ENCODE measurements at places on chromosomes 5 and 9. TPM values are rescaled to one million over a fixed set of nuclear protein-coding genes. Genes with fewer than 3 reads are reported as not detected.

GRCh38 chr5:78824831-78825281, 160.3 kb downstream of the ARSB start:
- H3K27me3 ChIP-seq = no peaks in the 10 kb centered on the region
- H3K27ac ChIP-seq = no peak overlapping the region
- no peak overlapping the region for H3K4me3 ChIP-seq
- H3K4me1 ChIP-seq = peaks cover 16% of the 10 kb centered on the region

DNA sequence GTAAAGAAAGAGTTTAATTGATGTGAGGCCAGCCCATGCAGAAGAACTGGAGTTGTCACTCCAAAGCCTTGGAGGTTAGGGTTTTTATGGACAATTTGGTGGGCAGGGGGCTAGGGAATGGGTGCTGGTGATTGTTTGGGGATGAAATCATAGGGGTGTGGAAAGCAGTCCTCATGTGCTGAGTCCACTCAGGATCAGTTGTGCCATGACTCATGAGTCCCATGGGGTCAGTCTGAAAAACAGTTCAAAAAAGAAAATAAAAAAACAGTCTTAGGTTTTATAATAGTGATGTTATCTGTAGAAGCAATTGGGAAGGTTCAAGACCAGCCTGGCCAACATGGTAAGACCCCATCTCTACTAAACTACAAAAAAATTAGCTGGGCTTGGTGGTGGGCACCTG, 162.3 kb downstream of the KDM4C start:
- no peak overlapping the region for H3K4me3 ChIP-seq
- no peak for DNase-seq
- peaks cover 26% of the 10 kb centered on the region for H3K4me1 ChIP-seq
- peaks cover 8% of the 10 kb centered on the region for H3K36me3 ChIP-seq
- no peaks in the 10 kb centered on the region for H3K27me3 ChIP-seq

DNA sequence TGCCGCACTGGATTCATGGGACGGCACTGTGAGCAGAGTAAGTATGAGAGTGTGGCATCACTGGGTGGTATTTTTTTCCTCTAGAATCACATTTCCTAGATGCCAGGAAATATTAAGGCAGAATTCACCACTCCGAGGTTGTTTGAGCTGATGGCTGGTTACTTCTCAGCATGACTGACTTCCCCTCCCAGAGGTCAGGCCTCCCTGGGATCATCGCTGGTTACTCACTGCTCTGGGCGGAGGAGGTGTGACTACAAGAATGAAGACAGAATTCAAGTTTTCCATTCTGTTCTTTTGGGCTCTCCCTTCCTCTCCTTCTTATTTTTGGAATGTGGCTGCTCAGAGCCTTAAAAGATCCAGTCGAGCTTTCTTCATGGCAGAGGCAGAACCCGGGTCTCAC, 76.6 kb upstream of the PRRC1 start:
- H3K27ac ChIP-seq = no peak overlapping the region
- no peaks in the 10 kb centered on the region for H3K27me3 ChIP-seq
- H3K36me3 ChIP-seq = no peaks in the 10 kb centered on the region
- DNase-seq = no peak
- H3K4me1 ChIP-seq = no peaks in the 10 kb centered on the region

DNA sequence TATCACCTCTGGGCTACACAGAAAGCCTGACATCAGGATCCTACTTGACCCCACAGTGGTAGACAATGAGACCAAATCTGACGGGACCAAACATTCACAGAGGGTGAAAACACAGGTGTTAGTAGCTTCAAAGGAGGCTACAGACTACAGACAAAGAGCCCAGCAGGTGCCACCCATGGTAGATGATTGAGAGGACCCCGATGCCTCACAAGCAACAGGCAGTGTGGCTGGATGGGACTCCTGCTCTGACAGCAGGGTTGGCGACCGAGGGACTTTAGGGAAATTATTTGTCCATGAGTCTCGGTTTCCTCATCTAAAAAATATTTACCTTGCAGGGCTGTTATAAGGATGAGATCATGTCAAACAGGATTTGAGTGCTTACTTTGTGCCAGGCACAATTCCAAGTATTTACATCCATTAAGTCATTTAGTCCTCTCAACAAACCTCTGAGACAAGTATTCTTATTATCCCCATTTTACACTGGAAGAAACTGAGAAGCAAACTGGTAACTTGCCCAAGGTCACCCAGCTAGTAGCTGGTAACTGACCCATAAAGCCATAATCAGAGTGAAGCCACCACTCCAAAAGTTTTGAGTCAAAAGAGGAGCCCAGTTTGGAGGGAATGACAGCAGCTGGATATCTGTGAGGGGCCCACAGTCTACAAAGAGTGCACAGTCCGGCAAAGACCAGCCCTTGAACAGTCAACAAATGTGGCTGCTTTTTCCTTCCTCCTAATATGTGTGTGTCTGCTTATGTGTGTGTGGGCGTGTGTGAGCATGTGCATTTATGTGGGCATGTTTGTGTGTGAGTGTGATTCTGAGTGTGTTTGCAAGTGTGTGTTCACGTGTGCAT, 502.0 kb downstream of the BNC2 start:
- no peaks in the 10 kb centered on the region for H3K4me1 ChIP-seq
- no peaks in the 10 kb centered on the region for H3K27me3 ChIP-seq
- H3K36me3 ChIP-seq = no peaks in the 10 kb centered on the region
- H3K4me3 ChIP-seq = no peak overlapping the region
- DNase-seq = no peak

DNA sequence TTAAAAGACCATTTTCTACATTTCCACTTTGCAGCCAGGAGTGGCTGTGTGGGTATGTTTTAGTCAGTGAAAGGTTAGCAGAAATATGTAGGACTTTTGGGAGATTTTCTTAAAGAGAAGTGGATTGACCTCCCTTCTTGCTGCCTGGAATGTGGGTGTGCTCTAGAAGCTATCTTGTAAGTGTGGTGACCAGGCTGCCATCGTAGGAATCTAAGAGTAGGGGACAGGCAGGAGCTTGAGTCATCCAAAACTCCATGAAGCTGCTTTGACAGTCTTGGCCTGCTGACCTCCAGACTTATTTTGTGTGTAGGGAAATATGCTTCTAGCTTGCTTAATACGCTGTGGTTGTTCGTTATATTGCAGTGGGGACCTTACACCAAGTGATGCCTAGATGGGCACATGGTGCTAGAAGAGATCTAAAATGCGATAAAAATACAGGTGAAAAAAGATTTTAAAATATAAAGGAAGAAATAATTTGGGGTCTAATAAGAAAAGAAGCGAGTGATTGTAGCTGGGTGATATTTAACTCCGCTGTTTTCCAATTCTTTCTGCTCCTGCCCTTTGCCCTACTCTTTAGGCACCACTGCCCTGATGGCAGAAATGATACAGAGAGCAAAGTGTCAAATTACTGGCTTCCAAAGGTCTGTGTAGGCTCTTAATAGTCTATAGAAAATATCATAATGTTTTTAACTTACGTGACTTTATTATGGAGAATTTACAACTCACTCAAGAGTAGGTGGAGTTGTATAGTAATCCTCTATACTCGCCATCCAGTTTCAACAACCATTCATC, 298.2 kb upstream of the ZNF608 start:
- H3K27ac ChIP-seq = no peak overlapping the region
- H3K4me3 ChIP-seq = no peak overlapping the region
- no peaks in the 10 kb centered on the region for H3K36me3 ChIP-seq
- no peak for DNase-seq
- H3K4me1 ChIP-seq = no peaks in the 10 kb centered on the region

DNA sequence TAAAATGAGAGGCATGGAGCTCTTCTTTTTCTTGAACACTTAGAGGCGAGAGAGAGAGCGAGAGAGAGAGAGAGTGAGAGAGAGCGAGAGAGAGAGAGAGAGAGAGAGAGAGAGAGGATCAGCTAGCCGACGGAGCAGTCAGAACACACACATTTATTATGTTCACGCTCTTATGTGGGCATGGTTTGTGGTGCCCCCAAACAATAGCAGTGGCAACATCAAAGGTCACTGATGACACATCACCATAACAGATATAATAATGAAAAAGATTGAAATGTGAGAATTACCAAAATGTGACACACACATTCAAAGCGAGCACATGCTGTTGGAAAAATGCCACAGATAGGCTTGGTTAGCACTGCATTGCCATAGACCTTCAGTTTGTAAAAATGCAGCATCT, 116.1 kb downstream of the KDM4C start:
- H3K36me3 ChIP-seq = no peaks in the 10 kb centered on the region
- no peak overlapping the region for H3K27ac ChIP-seq
- H3K4me1 ChIP-seq = peaks cover 14% of the 10 kb centered on the region
- no peak for DNase-seq

GRCh38 chr5:10513501-10514442, 50.1 kb upstream of the ANKRD33B start:
- H3K27ac ChIP-seq = peak overlapping the region; percentile 55
- no peaks in the 10 kb centered on the region for H3K27me3 ChIP-seq
- no peaks in the 10 kb centered on the region for H3K4me1 ChIP-seq
- H3K36me3 ChIP-seq = no peaks in the 10 kb centered on the region
- peak; percentile 13 for DNase-seq

DNA sequence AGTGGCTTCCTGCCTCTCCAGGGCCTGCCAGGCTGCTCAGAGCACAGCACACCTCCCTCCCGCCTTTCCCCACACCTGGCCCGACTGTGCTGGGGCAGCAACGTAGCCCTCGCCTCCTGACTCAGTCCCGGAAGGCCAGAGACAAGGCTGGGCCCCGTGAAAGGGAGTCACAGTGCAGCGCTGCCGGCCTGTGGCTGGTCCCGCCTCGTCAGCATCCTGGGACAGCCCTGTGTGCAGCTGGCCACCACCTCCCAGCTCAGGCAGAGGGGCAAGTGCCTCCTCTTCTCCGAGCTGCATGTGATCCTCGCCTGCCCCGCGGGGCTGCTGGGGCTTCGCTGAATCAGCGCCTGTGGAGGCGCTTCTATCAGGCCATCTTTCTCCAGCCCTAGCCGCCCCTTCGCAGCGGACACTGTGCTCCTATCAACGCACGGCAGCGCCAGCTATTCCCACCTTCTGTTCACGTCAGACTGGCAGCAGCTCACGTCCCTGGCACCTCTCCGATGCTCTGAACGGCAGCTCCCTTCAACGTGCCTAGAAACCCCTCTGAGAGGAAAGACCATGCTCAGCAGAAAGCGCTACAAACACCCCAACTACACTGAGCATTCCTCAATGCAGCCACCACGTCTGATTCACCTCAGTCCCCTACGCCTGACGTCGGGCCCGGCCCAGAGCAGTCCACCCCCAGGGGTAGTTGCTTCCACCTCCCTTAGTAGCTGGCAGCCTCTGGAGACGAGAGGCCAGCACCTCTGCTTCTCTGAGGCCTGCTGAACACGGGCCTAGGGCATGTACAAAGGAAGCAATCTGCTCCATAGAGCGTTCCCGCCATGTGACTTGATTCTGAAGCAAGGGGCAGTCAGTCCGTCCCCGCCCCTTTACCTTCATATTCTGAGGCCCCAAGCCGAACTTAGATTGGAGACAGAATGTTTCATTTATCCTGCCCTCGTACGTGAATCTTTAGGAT, 78.8 kb downstream of the GPR21 start:
- no peak overlapping the region for H3K4me3 ChIP-seq
- peaks cover 11% of the 10 kb centered on the region for H3K4me1 ChIP-seq
- peaks cover 33% of the 10 kb centered on the region for H3K36me3 ChIP-seq

DNA sequence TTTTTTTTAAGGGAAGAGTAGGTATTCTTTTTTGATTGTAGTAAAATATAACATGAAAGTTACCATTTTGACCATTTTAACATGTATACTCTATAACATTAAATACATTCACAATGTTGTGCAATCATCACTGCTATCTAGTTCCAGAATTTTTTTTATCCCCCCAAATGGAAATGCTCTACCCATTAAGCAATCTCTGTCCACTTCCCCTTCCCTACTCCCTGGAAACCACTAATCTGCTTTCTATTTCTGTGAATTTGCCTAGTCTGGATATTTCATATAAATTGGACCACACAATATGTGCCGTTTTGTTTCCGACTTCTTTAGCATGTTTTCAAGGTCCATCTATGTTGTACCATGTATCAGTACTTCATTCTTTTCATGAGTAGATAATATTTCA, 429.5 kb downstream of the TLE1 start:
- H3K4me1 ChIP-seq = no peaks in the 10 kb centered on the region
- no peaks in the 10 kb centered on the region for H3K27me3 ChIP-seq
- H3K4me3 ChIP-seq = no peak overlapping the region
- H3K27ac ChIP-seq = no peak overlapping the region
- H3K36me3 ChIP-seq = no peaks in the 10 kb centered on the region

- no peaks in the 10 kb centered on the region for H3K27me3 ChIP-seq
- peak overlapping the region; percentile 70 for H3K27ac ChIP-seq
- H3K4me3 ChIP-seq = no peak overlapping the region
- peaks cover 14% of the 10 kb centered on the region for H3K36me3 ChIP-seq
Measured at GRCh38 chr9:93112116-93112863, 16.3 kb downstream of the CARD19 start.

DNA sequence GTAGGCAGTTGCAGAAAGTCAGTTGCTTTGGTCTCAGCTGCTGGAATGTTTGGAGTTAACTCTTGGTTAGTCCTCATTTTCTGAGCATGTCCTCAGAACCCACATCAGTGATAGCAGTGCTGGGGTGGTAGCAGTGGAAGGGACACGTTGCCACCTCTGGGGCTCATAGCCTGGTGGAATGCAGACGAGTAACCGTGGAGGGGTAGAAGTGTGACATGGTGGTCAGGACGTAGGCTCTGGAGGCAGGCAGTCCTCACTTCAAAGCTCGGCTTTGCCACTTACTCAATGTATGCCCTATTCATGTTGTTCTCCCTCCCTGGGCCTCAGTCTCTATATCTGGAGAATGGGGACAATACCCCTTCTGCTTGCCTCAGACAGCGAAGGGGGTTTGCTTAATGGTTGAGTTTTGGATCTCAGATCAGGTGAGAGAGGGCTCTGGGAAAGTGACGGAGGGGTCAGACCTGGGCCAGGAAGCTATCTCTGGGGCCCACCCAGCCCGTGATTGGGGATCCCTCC, 62.8 kb downstream of the RGS3 start:
- H3K27ac ChIP-seq = peak overlapping the region; percentile 71
- peaks cover 41% of the 10 kb centered on the region for H3K4me1 ChIP-seq
- peaks cover 3% of the 10 kb centered on the region for H3K36me3 ChIP-seq
- no peak overlapping the region for H3K4me3 ChIP-seq

- H3K36me3 ChIP-seq = no peaks in the 10 kb centered on the region
- no peak overlapping the region for H3K27ac ChIP-seq
- DNase-seq = no peak
- H3K4me3 ChIP-seq = no peak overlapping the region
Measured at GRCh38 chr5:107549567-107549966, 121.2 kb downstream of the EFNA5 start.

GRCh38 chr5:32504989-32505596, 60.6 kb upstream of the ZFR start:
- no peaks in the 10 kb centered on the region for H3K36me3 ChIP-seq
- peak overlapping the region; percentile 52 for H3K27ac ChIP-seq
- no peaks in the 10 kb centered on the region for H3K27me3 ChIP-seq
- peaks cover 31% of the 10 kb centered on the region for H3K4me1 ChIP-seq

The PCDHA11 gene
- 0.37 TPM for total RNA-seq

The C1QTNF3 gene
- total RNA-seq = 8.8 TPM

The SLC6A3 gene
- total RNA-seq = 0.27 TPM

The IRX2 gene
- not detected for total RNA-seq

The ENTPD2 gene
- total RNA-seq = not detected

The CFAP157 gene
- total RNA-seq = not detected

The ZBTB34 gene
- total RNA-seq = 18.3 TPM

The MYMK gene
- total RNA-seq = not detected

The LCN12 gene
- total RNA-seq = 3.1 TPM
